Foreskin keratinocyte (primary cell): ENCODE measurements at places on chromosomes 6 and 20.

DNA sequence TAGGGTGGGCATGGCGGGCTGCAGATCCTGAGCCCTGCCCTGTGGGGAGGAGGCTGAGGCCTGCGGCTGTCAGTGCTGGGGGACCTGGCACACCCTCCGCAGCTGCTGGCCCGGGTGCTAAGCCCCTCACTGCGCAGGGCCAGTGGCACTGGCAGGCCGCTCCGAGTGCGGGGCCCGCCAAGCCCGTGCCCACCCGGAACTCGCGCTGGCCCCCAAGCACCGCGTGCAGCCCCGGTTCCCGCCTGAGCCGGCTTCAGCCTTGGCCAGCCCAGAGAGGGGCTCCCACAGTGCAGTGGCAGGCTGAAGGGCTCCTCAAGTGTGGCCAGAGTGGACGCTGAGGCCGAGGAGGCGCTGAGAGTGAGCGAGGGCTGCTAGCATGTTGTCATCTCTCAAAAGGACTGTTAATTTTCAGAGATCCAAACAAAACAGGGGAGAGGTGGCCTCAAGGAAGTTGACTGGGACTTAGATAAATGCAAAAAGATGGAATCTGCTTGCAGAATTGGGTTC is 74.5 kb upstream of the RBM24 start:
- DNase-seq, result no peak

DNA sequence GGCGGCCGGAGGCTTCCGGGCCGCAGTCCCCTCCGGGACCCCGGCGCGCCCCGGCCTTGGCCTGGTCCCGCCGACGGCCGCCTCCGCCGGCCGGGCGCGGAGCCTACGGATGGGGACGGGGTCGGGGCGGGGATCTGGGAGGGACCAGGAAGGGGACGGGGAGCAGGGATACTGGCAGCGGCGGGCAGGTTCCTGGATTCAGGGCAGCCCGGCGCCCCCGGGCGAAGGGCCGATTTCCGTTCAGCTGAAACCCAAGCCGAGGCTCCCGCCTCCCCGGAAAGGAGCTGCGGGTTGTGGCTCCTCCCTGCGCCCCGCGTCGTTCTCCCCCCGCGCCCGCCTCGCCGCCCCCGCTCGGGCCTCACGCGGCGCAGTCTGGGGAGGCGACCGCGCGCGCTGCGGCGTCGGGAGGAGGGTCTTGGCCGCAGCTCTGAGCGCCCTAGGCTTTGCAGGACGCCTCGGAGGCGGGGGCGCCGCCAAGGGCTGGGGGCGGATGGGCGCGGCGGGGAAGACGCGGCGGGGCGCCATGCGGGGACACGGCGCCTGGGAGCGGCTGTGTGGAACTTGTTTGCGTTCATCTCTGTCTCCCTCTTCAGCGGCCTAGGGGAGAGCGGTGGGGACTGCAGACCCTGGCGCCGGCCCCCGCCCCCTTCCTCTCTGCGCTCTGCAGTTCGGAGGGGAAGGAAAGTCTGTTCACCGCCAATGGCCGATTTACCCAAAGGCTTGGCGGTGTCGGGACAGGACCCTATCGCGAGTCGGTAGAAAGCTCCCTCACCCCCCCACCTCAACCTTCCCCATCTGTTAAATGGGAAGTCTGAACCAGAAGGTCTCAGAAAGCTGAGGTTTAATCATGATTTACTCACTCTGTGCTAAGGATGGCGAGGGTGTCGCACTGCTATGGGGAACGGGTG is 22.7 kb upstream of the TMEM181 start:
- DNase-seq, result no peak

- no peak for DNase-seq
Observed at GRCh38 chr6:166446146-166446545, 63.4 kb upstream of the MPC1 start.

GRCh38 chr6:138035070-138035469 is 72.1 kb downstream of the PERP start:
- peak; percentile 98 for DNase-seq

GRCh38 chr6:8065519-8065911 is 1.3 kb upstream of the BLOC1S5 start:
- DNase-seq, result no peak

DNA sequence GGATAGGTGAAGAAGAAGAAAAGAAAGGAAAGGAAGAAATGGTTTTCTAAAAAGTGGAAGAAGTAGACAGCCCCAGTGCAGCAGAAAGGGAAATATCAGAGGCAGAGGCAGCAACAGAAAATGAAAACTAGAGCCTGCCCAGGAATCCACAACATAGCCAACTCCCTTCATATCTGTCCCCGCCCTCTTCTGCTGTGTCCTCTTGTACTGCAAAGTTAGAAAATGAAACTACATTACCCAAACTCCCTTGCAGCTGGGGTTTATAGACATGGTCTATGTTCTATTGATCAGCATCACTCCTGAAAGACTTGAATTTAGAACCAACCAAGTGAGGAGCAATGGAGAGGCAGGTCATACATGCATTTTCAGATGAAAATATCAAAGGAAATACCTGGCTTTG is 200.5 kb upstream of the PHACTR1 start:
- DNase-seq, result no peak

- no peak for DNase-seq
Observed at GRCh38 chr20:46011631-46012482, 3.1 kb downstream of the MMP9 start.
